ENCODE measurements at places on chromosomes 12 and 14.

- DNase-seq, result no peak
These were observed 41.6 kb downstream of the PIK3C2G start for GRCh38 chr12:18302809-18303430.

GRCh38 chr12:121085506-121086353 is 46.7 kb upstream of the OASL start:
- no peak for DNase-seq

GRCh38 chr12:58502841-58503240 is 417.5 kb downstream of the LRIG3 start:
- no peak for DNase-seq

DNA sequence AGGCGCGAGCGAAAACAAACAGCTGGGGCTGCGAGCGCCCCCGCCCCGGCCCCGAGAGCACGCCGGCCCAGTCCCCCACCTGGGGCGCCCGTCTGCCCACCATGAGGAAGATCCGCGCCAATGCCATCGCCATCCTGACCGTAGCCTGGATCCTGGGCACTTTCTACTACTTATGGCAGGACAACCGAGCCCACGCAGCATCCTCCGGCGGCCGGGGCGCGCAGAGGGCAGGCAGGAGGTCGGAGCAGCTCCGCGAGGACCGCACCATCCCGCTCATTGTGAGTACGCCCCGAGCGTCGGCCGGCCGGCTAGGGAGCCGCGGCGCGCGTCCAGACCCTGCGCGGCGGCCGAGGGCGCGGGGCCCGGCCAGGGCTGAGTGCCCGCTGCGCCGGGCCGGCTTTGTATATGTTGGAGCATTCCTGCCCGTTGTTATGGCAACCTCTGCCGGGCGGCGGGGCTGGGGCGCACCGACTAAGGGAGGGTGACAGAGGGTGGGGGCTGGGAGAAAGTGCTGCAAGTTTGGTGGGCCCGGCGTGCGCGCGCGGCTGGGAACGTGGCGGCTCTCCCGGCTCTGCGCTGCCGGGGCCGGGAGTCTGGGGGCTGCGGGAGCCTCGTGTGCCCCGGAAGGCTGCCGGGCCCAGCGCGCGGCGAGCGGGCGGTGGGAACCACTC is 367 bp downstream of the GALNT16 start:
- no peak for DNase-seq

GRCh38 chr14:58638231-58639197 is 752 bp downstream of the DACT1 start:
- DNase-seq, result no peak

DNA sequence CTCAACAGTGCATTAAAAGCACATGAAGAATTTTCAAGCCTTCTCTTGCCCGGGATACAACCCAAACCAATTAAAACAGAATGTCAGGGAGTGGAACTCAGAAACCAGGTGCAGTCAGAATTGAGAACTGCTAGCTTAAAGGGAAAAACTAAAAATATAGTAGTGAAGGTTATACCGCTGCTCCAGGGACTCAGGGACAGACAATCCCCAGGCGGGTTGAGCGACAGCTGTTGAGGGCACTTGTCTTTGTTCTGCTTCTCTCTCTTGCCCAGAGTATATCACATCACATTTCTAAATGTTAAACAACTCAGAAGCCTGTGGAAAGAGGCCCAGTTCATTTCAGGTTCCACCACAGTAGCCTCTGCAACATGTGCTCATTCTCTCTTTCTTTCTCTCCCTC is 93.1 kb downstream of the SLC5A8 start:
- no peak for DNase-seq

Measured in fibroblast of skin of left biceps (primary cell).